IPS-NIHi11 (cell line): ENCODE measurements at places on chromosomes 16 and 17.
A peak's percentile ranks its signal among the peaks of the same experiment; 100 is the strongest.

DNA sequence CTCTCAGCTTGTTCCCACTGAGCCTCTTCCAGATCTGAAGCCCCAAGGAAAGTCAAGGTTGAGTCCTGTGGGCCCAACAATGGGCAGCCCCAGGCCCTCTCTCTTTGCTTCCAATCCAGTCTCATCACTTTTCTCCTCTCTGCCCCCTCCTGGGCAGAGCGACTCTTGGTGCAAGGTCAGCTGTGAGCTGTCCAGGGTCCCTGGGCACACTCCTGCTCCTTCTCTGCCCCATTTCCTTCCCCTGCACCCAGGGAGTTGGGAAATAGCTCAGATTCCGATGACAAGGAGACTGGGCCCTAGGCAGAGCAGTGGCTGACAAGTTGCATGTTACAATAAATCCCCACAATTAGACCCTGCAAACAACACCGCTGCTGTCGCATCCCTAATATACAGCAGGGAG is 16.1 kb upstream of the CRHR1 start:
- DNase-seq, result peak; percentile 76

GRCh38 chr17:61414141-61414935 is 14.7 kb downstream of the TBX2 start:
- DNase-seq, result no peak

- no peak for DNase-seq
Measured at GRCh38 chr17:61128661-61129115, 271.0 kb upstream of the TBX2 start.

GRCh38 chr16:1045993-1046911 is 26.3 kb upstream of the SSTR5 start:
- DNase-seq, result no peak

- DNase-seq, result no peak
Measured at GRCh38 chr17:66684731-66685130, 150.2 kb upstream of the CACNG5 start.

- no peak for DNase-seq
Measured at GRCh38 chr16:23557779-23558702, 514 bp downstream of the UBFD1 start.

- no peak for DNase-seq
Measured at GRCh38 chr16:35797811-35798210, 2338.4 kb downstream of the TP53TG3F start.

DNA sequence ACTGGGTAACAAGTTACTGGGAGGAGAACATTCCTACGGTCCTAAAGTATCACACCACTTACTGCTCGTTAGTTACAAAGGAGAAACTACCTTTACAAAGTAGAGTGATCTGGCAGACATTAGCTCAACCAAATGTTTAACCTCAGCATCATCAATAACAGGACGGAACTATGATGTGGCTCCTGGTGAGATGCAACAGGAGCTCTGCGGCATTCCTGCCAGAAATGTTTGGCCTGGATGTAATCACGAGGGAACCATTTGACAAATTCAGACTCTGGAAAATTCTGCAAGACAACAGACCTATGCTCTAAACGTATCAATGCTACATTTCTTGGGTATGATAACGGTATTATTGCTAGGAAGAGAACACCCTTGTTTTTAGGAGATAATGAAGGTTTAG is 80.4 kb downstream of the MRM3 start:
- no peak for DNase-seq

GRCh38 chr17:66791347-66791746 is 43.6 kb upstream of the CACNG5 start:
- DNase-seq, result no peak

DNA sequence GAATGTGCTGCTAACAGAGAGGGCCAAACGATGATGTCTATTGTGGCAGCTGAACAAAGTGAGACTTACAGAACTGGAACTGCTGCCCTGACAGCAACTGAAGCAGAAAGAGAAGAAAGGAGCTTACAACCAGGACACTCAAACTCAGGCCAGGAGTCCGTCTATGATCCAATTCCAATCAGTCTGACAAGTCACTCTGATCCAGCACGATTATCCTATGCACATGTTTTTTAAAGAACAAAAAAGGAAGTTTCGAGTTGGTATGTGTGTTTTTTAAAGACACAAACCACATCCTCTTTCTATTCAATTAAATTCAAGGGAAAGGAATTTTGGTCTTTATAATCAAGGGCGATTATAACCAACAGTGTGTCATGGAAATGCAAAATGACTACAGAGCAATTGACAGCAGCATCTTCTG is 42.4 kb upstream of the MTMR4 start:
- no peak for DNase-seq

- DNase-seq, result no peak
Measured at GRCh38 chr17:46766493-46767491, 51.7 kb downstream of the WNT3 start.

DNA sequence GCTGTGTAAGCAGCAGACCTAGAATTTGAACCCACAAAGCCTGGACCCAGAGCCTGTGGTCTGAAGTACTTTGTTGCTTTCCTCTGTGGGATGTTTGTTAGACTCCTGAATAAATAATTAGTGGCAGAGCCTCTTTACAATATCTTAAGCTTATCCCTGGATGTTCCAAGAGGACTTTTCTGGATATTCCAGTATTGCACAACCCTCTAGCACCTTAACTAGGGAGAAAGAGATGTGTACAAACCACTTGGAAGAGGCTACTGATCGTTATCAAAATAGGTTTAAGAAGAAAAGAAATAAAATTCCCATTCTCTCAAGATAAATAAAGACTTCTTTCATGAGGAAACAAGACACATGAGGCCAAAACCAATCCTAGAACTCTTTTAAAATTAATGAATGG is 632.4 kb downstream of the CDH11 start:
- DNase-seq, result no peak

DNA sequence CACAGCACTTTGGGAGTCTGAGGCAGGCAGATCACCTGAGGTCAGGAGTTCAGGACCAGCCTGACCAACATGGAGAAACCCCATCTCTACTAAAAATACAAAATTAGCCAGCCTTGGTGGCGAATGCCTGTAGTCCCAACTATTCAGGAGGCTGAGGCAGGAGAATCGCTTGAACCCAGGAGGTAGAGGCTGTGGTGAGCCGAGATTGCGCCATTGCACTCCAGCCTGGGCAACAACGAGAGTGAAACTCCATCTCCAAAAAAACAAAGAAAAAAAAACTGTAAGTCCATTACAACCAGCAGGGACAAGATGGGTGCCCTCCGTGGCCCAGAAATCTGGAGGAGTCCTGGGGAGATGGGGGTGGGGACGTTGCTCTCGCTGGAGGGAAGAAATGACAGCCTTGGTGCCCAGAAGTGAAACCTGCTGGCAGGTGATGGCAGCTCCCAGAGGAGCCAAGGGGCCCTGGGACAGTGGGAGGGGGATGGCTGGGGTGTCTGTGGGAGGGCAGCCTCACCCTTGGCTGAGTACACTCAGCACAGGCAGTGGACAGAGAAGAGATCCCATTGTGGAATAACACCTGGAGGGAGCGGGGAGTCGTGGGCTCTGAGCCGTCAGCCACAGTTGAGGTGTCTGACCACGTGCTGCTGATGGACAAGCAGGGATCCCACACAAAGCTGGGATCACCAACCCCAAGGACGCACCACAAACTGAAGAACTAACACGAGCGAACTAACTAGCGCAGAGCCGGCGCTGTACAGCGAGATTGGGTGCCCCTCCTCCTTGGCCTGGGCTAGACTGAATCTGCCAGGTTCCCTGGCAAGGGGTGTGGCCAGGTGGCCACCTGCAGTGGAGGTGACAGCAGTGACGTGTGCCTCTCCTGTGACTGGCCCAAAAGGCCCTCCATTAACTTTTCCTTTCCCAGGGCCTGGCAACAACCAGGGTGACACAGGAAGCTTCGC is 46.9 kb upstream of the BAHCC1 start:
- DNase-seq, result no peak

GRCh38 chr17:63579633-63580032 is 21.1 kb upstream of the TACO1 start:
- DNase-seq, result no peak

- no peak for DNase-seq
Measured at GRCh38 chr17:8803531-8804420, 4.6 kb upstream of the MFSD6L start.

GRCh38 chr17:56717471-56717870 is 116.2 kb downstream of the C17orf67 start:
- DNase-seq, result no peak

GRCh38 chr17:49465331-49465903 is 29.7 kb upstream of the NGFR start:
- DNase-seq, result no peak

- no peak for DNase-seq
Measured at GRCh38 chr16:57611706-57612105, 16.7 kb upstream of the ADGRG1 start.

- DNase-seq, result no peak
Measured at GRCh38 chr16:14202697-14203096, 131.6 kb downstream of the MRTFB start.

DNA sequence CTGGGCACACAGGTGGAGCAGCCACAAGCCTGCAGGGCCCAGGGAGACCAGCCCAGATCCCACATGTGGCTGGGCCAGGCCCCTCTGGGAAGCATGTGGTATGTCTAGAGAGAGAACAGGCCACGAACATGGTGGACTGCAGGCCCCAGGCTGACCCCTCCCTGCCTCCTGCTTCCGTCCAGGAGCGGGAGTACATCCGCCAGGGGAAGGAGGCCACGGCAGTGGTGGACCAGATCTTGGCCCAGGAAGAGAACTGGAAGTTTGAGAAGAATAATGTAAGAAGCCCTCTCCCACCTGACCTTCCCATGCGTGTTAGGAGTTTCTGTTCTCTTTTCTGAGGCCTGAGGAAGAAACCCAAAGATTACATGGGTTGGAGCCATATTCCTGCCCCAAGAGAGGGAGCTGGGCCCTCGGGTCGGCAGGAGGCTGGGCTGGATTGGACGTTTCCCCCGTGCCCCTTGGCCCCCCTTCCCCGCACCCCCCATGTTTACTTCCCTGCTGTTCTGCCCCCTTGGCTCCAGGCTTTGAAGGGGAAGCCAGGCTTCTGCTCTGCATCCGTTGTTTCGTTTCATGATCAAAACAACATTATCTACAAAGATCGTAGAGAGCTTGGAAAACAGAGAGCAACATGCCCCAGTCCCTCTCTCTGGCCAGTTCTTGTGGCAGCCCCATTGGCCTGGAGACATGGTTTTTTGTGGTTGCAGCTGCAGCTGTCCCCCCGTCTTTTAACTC is 5.7 kb upstream of the TCAP start:
- DNase-seq, result no peak

GRCh38 chr17:35068249-35068648 is 4.7 kb upstream of the RFFL start:
- no peak for DNase-seq

DNA sequence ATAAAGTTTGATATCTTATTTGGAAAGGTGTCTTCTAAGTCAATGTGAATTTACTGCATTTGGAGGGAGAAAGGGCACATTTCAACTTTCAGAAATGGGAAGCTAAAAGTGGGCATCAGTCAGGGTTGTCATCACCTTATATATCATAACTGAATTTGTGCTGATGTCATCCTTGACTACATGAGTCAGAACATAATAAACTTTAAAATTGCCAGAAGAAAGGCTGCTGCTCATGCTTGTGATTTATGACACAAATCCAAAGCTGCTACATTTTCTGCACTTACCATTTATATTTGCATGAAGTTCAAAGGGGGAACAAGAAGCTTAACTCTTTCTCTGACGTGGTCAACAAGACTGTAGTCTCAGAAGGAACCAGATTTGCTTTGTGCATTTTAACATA is 196.6 kb downstream of the UTP18 start:
- no peak for DNase-seq

GRCh38 chr17:50056217-50056960 is 479 bp downstream of the ITGA3 start:
- peak; percentile 87 for DNase-seq

- DNase-seq, result no peak
Measured at GRCh38 chr17:40315678-40316570, 6.9 kb downstream of the RARA start.
